Stimulated activated CD8-positive, alpha-beta memory T cell treated with anti-CD3 and anti-CD28 coated beads, Interleukin-7, amount 100 ng/mL, for 48 hours (primary cell): ENCODE measurements at places on chromosomes 2 and 18.

DNA sequence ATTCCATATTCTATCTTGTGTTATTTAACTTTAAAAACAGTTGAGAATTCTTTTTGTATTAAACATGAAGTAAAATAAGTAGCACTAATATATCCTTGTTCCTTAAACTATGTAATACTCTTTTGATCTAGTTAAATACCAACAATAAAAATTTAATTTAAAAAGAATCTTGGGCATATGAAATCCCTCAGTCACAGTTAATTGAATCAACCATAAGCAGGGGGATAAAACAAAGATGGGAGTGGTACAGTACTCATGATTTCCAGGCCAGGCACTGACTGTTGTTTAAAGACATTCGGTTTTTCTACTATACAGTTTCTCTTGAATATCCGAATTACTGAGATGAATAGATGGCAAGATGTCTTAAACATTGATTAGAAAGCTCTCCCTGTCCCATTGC is 99.5 kb downstream of the TAF4B start:
- DNase-seq: no peak

DNA sequence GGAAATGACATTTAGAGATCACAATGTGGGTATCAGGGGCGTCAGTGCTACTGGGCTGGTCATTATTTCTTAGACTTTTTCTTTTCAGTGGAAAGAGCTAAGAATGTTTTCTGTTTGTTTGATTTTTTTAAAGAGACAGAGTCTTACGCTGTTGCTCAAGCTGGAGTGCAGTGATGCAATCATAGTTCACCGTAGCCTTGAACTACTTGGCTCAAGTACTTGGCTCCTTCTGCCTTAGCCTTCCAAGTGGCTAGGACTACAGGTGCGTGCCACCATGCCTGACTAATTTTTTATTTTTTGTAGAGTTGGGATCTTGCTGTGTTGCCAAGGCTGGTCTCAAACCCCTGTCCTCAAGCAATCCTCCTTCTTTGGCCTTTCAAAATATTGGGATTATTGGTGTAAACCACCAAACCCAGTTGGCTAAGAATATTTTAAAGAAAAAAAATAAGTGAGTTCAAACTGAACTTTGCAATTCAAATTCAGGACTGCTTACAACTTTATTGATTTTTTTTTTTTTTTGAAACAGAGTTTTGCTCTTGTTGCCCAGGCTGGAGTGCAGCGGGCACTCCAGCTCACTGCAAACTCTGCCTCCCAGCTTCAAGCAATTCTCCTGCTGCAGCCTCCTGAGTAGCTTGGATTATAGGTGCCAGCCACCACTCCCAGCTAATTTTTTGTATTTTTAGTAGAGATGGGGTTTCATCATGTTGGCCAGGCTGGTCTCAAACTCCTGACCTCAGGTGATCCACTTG is 154.2 kb downstream of the MIB1 start:
- DNase-seq: no peak

GRCh38 chr2:64392529-64392928 is 61.4 kb upstream of the LGALSL start:
- DNase-seq: no peak

DNA sequence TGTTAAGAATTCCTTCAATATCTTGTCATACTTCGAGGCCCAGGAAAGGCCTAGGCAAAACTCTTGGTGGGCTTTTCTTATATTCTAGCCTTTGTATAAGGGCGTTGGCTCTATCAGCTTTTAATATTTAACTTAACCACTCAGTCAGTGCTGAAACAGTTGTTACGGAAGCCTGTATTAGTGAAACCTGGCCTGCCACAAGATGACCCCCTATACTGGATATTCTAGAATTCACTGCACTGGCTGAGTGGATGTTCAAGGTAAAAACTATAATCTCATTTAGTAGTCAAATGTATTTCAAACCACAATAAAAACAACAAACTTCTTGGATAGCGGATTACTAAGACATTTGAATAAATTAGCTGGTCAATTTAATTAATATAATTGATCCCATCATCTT is 91.7 kb upstream of the HNMT start:
- DNase-seq: no peak

DNA sequence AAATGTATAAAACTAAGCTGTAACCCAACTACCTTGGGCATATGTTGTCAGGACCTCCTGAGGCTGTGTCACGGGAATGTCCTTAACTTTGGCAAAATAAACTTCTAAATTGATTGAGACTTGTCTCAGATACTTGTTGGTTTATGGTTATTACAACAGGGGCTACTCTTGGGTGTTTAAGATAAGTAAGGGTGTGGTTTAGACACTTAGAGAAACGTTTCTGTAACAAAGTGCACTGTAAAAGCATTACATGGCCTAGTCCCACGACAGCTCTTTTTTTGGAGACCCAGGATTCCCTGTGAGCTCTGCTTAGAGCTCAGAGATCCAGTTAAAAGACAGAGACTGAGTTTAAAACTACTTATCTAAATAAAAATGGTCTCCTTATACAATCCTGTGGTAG is 32.3 kb upstream of the LIPG start:
- DNase-seq: no peak
